ENCODE measurements at places on chromosomes 5 and 9.

GRCh38 chr9:4223312-4223833 is 76.5 kb downstream of the GLIS3 start:
- DNase-seq, result no peak

- DNase-seq, result no peak
Observed at GRCh38 chr9:91101611-91102168, 260.0 kb downstream of the AUH start.

DNA sequence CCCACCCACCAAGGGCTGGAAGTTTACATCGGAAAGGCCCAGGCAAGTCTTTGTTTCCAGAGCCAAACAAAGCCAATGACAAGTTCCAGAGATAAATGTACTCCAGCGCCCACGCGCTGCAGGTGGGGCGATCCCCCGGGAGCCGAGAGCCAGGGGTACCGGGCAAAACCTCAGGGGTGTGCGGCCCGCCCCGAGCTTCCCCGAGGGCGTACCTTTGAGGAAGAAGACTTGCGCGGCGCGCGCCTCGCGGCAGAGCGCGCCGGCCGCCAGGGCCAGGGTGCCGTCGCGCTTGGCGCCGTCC is 671 bp downstream of the DUSP1 start:
- no peak for DNase-seq

DNA sequence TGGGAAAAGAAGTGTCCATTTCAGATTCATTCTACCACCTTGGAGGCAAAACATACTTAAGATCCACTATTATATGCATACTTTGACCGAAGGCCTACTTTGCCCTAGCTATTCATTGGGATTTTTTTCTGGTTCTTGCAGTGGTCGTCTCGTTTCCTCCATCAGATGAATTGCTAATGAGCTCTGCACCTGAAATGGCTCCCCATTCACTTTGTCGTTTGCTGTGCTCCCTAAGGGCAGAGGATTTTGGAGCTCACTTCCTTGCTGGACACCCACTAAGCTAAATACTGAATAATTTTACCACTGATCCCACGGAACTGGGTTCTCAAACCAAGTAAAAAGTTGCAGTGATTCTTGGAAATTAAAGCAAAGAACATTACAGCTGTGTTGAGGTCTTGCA is 1.9 kb downstream of the KDM3B start:
- no peak for DNase-seq

DNA sequence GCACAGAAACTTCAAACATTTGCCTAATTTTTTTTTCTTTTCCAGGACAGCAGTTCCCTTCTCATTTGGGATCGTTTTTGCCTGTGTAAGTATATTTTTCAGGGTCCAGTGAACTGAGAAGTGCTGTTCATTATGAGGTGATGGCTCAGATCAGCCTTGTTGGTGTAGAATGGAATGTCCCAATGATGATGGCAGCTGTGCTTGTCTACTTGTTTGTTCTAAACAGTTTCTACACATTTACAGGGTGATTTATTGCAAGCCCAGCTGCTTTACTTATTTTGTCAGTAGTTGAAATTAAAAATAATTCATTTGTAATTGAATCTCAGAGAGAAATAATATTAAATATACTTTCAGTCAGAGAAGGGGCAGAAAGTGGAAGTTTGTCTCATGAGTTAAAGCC is 337.6 kb upstream of the SEMA6A start:
- no peak for DNase-seq

DNA sequence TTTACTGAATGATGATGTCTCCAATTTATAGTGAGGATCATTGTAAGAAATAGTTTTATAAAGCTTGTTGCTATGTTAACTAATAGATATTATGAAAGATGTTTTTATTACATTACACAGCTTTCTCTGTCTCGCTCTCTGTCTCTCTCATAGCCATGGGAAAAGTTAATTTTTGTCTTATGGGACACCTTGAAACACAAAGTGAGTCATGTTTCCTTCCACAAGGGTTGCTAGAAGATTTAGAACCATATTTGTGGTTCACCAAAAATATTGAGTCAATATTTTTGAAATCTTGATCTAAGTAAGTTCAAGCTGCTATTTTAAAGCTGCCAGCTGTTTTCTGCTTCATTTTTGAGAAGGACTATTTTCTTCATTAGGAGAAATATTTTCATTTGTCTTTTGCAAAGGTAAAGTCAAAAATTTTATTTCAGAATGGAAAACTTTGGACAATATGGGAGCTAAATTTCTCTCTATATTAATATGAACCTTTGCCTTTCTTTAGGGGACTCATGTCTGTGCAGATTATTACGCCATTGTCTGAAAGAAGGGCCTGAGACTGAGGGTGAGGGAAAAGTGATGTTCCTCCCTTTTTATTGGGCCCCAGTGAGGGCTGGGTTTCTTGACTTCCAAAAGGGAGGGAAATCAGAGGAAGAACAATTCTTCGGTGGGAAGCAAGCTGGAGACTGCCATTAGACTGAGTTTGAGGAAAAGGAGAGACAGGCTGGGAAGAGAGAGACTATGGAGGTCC is 87.9 kb upstream of the SLC24A2 start:
- DNase-seq, result no peak

- DNase-seq, result no peak
Observed at GRCh38 chr5:31741496-31741895, 102.6 kb downstream of the PDZD2 start.

DNA sequence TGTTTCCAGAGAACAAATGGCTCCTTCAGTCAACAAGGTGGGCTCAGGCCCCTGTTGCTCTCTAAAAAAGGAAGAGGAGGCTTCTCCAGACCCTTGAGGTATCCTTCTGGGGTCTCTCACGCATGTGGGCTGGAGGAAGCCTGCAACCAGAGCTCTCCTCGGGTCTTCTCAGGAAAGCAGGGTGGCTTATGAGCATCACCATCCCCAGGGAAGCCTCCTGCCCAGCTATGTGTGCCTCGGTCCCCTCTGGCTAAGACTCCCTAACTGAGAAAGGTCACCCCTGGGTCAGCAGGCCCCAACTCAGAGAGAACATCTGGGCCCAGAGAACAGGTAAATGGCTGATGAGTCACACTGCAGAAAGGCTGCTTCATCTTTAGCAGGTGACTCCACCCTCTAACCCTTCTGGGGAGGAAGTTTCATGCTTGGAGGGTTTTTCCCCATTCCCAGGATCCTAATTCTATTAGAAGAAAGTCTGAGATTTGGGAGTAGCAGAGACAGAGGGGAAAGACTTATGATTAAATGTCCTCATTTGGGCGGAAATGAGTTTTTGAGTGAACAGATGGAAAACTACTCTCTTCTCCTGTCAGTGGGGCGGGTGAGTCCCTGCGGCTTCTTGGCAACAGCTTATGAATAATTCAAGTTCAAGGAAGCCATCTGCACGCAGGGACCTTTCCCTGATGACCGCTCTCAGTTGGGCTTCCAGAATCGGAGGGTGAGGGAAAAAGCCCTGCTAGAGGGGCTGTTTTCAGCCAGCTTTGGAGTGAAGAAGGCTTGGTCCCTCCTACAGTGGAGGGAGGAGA is 41.9 kb downstream of the TGFBI start:
- no peak for DNase-seq

GRCh38 chr5:53438486-53439472 is 41.6 kb upstream of the FST start:
- DNase-seq, result no peak

DNA sequence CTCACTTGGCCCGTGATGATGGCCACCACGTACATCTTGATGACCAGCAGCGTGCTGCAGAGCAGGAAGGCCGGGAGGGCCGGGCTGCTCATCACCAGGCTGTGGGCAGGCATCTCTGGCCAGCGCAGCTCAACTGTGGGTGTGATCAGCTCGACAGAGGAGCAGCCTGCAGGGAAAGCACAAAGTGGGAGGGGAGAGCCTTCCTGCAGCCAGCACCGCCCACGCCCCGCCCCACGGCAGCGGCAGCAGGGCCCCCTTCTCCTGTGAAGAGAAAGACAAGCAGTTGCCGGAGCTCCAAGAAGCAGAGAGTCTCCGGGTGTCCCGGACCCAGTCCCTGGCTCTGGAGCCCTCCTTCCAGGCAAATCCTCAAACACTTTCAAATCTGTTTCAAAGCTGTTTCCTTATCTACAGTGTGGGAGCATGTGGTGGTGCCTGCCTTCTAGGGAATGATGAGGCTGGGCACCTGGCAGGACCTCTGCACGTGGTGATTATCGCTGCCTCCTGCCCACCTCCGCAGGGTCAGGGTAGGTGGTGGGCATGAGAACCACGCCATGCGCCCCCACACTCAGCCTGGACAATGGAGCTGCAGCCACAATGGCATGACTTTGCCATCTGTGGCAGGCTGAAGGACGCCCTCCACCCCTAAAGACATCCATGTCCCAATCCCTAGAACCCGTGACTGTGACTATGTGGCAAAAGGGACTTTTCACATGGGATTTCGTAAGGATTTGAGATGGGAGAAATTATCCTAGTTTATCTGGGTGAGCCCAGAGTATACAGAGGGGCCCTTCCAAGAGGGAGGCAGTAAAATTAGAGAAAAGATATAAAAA is at the start of gene PTGES:
Gene PTGES, minus strand, starts transcription at position 143 of the 830 bp plus-strand sequence. Its CDS starts 30 bp downstream, at position 113.
- peak; percentile 14 for DNase-seq

DNA sequence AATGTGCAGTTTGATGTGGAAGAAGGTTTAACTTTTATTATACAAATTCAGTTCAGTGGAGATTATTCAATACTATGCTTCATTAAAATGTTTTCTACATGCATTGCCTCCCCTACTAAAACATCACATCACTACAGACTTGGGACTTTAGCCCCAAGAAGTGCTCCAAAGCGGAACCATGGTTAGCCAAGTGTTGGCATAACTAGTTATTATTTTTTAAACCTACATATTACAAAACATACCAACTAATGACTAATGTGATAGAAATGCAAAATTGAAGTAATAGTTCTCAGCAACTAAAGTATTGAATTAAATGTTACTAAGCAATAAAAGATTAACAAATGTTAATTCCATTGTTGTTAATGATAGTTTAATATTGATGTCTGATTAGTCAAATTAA is 74.5 kb downstream of the XRCC4 start:
- DNase-seq, result no peak

GRCh38 chr9:98016137-98016680 is 33.1 kb downstream of the ANP32B start:
- no peak for DNase-seq

GRCh38 chr5:139386050-139386438 is 2.9 kb upstream of the SLC23A1 start:
- DNase-seq, result no peak

DNA sequence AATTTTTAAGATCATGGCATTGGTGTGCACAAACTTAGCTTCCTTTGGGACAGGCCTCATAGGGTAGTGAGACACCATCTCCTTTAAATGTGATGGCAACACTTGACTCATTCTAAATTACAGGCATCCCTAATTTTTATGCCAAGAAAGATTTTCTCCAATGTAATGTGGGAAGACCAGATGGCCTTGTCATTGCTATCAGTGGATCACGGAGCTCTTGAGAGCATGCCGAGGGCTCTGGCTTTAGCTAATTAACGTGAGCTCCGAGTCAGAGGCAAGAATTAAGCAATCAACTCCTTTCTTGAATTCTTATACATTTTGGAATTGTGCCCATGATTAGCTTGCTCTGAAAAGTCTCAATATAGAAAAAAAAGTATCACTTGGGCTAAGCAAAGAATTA is 215.8 kb downstream of the LRRC70 start:
- DNase-seq, result no peak

GRCh38 chr9:83304686-83305085 is 233.5 kb downstream of the FRMD3 start:
- DNase-seq, result no peak

- no peak for DNase-seq
Observed at GRCh38 chr5:159135896-159136531, 36.3 kb upstream of the EBF1 start.

- DNase-seq, result no peak
Observed at GRCh38 chr5:60487885-60488442, 212.0 kb downstream of the DEPDC1B start.

- DNase-seq, result no peak
Observed at GRCh38 chr9:76044266-76044819, 153.9 kb downstream of the PCSK5 start.

- no peak for DNase-seq
Observed at GRCh38 chr9:120922404-120923195, 4.0 kb downstream of the TRAF1 start.

DNA sequence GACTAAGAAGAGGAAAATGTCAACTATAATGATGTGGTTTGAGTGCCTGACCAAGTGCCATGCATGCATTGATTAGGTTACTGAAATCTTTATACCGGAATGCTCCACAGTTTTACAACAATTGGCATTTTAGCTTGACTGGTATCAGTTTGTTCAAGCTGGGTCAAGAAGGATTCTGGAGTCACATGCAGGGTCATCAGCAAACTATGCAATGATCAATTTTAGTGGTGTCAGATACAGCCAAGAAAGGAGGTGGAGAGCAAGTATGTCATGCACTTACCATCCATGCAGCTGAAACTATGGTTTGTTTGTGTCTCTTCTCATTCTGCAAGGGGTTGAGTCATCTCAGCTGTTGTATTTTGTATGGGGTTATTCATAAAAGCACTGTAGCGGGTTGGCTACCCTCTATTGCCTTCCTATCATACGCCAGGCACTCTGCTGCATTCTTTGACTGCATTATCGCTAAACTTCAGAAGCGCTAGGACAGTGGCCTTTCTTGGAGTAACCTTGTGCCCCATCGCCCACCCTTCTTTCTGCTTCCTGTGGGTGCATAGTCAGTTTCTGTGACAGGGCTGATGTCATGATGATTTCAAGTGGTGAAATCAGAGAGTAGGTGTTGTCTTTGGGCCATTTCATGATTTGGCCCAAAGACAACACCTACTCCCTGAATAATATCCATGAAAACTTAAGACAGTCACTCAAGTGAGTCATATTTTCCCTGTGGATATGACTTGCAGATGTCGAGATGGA is 145.4 kb downstream of the MTX3 start:
- no peak for DNase-seq

DNA sequence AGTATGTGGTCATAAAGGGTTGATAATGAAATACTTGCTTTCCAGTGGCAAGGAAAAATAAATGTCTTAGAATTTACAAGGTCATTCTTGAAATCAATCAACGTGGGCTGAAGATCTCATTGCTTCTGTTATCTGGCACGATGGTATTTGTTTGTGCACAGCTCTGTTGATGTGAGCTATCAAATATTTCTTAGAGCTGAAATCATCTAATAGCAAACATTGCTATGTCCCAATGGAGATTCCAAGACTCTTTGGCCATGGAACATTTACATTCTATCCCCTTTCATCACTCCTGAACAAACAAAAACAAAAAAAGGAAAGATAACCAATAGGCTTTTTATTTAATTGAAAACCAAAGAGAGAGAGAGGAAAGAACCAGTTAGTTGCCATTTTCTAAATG is 111.5 kb upstream of the CCDC152 start:
- no peak for DNase-seq

GRCh38 chr9:125329978-125330377 is 68.4 kb downstream of the GAPVD1 start:
- no peak for DNase-seq

GRCh38 chr9:107792596-107792995 is 303.0 kb upstream of the KLF4 start:
- no peak for DNase-seq

DNA sequence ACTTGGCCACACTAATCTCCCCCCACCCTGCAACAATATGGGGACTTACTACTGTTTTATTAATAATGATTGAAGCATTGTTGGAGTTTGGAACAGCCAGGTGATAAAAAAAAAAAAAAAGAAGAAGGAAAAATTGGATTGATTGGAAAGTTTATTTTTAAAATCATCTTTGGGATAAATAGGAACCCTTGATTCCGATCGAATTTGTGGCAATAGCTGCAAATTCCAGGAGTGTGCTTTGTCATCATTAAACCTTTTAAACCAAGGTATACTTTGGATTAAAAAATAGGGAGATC is 907 bp upstream of the NR2F1 start:
- DNase-seq, result no peak
